Naive thymus-derived CD8-positive, alpha-beta T cell (primary cell): ENCODE measurements at places on chromosomes 6 and 20. TPM values are rescaled to one million over a fixed set of nuclear protein-coding genes. Genes with fewer than 3 reads are reported as not detected.

- peaks cover 2% of the 10 kb centered on the region for H3K36me3 ChIP-seq
- no peak for DNase-seq
- H3K27ac ChIP-seq, result peak overlapping the region; percentile 49
- peak overlapping the region; percentile 2 for H3K4me3 ChIP-seq
- H3K27me3 ChIP-seq, result no peaks in the 10 kb centered on the region
Observed at GRCh38 chr6:35262596-35262995, 3.1 kb downstream of the ZNF76 start.

- H3K4me1 ChIP-seq, result no peaks in the 10 kb centered on the region
- no peaks in the 10 kb centered on the region for H3K27me3 ChIP-seq
- H3K4me3 ChIP-seq, result no peak overlapping the region
- DNase-seq, result no peak
Observed at GRCh38 chr20:25508083-25508770, 77.1 kb downstream of the NINL start.

DNA sequence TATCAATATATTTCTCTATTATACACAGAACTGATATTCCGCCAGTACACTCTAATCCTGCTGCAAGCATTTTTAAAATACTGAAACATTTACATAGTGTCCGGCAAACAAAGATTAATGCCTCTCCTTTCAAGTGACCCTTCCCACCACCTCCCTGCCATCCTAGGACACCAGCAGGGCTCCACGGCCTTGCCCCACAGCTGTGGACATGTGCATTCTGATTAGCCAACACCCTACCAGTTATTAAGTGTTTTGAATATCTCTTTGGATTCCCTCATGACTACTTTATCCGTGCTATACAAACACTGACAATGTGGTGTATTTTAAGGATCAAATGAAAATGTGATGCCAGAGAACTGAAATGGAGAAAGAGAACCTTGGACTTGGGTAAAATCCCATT is 615.1 kb downstream of the KIF16B start:
- no peak for DNase-seq
- H3K27ac ChIP-seq, result no peak overlapping the region
- no peaks in the 10 kb centered on the region for H3K4me1 ChIP-seq
- H3K36me3 ChIP-seq, result no peaks in the 10 kb centered on the region
- H3K27me3 ChIP-seq, result peaks cover 3% of the 10 kb centered on the region

- DNase-seq, result no peak
- H3K27ac ChIP-seq, result peak overlapping the region; percentile 48
- H3K36me3 ChIP-seq, result peaks cover 6% of the 10 kb centered on the region
- no peaks in the 10 kb centered on the region for H3K27me3 ChIP-seq
- H3K4me1 ChIP-seq, result peaks cover 18% of the 10 kb centered on the region
- no peak overlapping the region for H3K4me3 ChIP-seq
Observed at GRCh38 chr6:157909282-157909664, 72.4 kb upstream of the SYNJ2 start.

GRCh38 chr6:3194535-3195419 is 32.7 kb downstream of the TUBB2B start:
- H3K4me1 ChIP-seq, result no peaks in the 10 kb centered on the region
- H3K27ac ChIP-seq, result no peak overlapping the region
- H3K27me3 ChIP-seq, result peaks cover 2% of the 10 kb centered on the region
- H3K4me3 ChIP-seq, result no peak overlapping the region
- peaks cover 6% of the 10 kb centered on the region for H3K36me3 ChIP-seq

SAMD5 gene
- total RNA-seq, result not detected

DNA sequence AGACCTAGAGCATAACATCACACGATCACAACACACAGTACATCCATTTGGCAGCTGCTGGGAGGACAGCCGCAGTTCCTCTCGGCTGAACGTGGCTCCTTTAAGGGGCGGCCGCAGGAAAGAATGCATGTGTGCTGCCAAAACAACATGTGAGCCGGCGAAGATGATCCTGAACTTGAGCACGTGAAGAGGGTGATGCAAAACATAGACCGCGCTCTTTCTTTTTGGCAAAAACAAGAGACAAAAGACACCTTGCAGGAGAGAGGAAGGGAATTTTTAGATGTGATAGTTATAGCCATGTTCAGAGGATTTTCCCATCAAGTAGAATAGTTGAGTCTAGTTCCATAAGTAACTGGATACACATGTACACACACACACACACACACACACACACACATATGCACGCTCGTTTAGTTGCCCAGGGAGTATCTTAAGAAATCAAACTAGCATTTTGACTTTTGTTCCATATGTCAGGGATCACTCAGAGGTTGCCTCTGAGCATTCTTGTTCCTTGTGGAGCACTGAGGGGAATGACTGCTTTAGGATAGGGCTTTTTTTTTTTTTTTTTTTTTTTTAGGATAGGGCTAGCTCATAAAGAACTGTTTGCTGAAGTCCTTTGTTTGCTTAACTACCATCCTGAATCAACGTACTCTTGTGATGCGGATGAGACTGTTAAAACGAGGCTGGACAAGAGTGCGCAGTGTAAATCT is 21.7 kb upstream of the RANBP9 start:
- H3K27me3 ChIP-seq, result peaks cover 5% of the 10 kb centered on the region
- no peaks in the 10 kb centered on the region for H3K36me3 ChIP-seq
- no peak for DNase-seq
- no peak overlapping the region for H3K27ac ChIP-seq
- H3K4me1 ChIP-seq, result peaks cover 2% of the 10 kb centered on the region
